ENCODE measurements at places on chromosomes 7 and 10.

GRCh38 chr10:20302033-20302432, 485.8 kb downstream of the PLXDC2 start:
- DNase-seq: no peak

GRCh38 chr10:93070378-93071176, 3.1 kb upstream of the CYP26A1 start:
- DNase-seq: no peak

DNA sequence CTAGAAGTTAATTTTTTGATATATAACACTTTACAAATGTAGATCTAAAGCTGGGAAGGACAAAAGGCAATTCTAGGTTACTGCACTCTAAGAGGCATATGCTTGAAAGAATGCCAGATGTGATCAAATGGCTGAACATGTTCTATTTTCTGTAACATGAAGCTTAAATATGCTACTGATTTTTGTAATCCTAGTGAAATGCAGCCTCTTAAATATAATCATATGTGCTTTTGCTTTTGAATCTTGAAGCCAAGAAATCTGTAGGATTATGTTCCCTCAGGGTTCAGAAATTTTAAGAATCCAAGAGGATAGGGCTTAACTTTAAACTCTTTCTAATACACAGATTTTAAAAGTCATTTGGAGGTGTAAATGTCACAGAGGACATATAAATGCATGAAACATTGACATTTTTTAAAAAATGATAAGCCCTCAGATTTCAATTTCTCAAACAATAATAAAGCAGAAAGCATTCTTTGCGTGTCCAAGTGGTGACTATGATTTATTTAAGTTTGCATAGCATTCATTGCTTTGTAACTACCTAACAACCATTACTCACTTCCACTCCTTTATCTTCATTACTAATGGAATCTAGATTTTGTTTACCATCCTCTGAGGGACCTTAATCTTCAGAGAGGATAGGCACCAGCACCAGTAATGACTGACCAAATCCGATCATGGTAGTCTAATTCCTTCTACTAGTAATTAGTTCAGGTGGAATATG, 170.4 kb downstream of the MAGI2 start:
- no peak for DNase-seq

- no peak for DNase-seq
These were observed 28.7 kb upstream of the TNS3 start for GRCh38 chr7:47610506-47611044.

GRCh38 chr7:38806912-38807311, 102.1 kb downstream of the VPS41 start:
- no peak for DNase-seq

GRCh38 chr7:150753239-150753638, 16.0 kb downstream of the GIMAP5 start:
- no peak for DNase-seq

- no peak for DNase-seq
These were observed 38.7 kb downstream of the KCNH2 start for GRCh38 chr7:150939466-150939865.

DNA sequence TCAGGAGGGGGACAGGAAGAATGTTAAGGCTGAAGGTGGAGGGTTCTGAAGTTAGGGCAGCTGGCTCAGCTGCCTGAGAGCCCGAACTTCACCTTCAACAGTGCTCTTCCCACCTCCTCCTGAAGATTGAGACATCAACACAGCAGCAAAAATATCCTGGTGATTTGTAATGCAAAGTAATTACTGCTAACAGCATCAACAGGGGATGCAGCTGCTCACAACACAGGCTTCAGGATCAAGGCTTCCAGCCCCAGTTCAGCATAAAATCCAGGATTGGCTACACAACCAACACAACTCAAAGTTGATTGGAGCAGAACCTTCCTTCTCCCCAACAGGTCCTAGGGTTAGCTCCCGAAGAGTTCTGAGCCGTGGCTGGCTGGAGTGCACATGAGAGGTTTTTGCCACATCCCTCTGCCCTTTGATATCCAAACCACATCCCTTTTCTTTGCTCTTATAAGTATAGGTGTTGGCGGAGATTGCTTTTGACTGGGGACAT, 242.4 kb downstream of the KIAA1217 start:
- DNase-seq: no peak

- DNase-seq: no peak
These were observed 191.4 kb upstream of the STK17A start for GRCh38 chr7:43391518-43391917.

DNA sequence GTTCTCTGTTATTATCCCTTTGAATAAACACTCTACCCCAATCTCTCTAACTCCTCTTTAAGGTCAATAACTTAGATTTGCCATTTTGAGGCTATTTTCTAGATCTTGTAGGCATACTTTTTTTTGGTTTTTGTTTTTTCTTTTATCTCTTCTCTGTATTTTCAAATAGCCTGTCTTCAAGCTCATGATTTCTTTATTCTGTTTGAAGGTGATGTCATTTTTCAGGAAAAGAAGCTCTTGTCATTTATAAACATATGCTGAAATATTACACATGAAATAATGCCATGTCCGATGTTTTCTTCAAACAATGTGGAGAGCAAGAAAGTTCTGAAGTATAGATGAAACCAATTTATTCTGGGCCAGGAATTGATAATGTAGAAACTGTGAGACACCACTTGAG, 57.5 kb upstream of the CABCOCO1 start:
- DNase-seq: no peak

GRCh38 chr10:35025916-35026315, 64.2 kb downstream of the CUL2 start:
- no peak for DNase-seq

DNA sequence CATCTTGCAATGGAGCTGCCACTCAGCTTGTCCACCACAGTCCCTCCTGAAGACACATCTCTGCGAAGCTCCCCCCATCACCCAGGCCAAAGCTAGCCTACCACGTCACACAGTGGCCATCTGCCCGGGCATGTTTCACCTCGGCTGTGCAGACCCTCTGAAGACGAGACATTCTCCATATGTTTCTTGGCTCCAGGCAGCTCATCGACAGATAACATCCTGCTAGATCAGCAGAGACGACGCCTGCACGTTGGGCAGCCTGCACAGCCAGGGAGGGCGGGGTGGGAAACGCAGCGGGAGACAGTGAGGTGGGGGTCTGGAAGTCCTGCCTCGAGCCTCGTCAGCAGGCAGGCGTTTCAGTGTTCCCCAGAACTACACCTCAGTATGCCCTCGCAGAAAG, 53.0 kb downstream of the PTPRN2 start:
- DNase-seq: no peak

GRCh38 chr7:90933984-90934383, 330.2 kb upstream of the FZD1 start:
- no peak for DNase-seq

- no peak for DNase-seq
These were observed 38.4 kb downstream of the SLC39A12 start for GRCh38 chr10:17989908-17990767.

DNA sequence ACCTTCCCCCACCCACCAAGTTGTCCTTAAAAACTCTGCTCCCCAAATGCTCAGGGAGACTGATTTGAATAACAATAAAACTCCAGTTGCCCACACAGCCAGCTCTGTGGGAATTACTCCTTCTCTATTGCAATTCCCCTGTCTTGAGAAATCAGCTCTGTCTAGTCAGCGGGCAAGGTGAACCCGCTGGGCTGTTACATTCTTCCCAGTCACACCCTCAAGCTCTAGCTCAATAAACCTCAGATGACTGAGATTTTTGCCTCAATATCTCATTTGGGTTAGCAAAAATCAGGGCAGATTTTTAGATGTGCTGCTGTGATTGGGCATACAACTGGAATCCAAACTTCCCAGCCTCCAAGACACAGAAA, 32.9 kb downstream of the SVOPL start:
- no peak for DNase-seq

GRCh38 chr7:30771174-30771879, at the start of gene MINDY4:
Gene MINDY4 (plus strand): TSS chr7:30771417. CDS start chr7:30771494, 77 bp downstream.
- DNase-seq: peak; percentile 78

- peak; percentile 48 for DNase-seq
These were observed 781 bp upstream of the GRM8 start for GRCh38 chr7:127253281-127254162.

GRCh38 chr10:95814011-95814727, 58.2 kb downstream of the ENTPD1 start:
- DNase-seq: no peak

DNA sequence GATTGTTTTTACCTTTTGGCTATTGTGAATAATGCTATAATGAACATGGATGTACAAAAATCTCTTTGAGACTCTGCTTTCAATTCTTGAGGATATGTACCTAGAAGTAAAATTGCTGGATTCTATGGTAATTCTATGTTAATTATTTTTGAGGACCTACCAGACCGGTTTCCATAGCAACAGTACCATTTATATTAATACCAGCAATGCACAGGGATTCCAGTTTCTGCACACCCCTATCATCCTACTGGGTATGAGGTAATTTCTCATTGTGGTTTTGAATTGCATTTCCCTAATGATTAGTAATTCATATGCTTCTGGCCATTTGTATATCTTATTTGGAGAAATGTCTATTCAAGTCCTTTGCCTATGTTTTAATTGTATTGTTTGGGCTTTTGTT, 9.9 kb upstream of the PPP1R9A start:
- no peak for DNase-seq

DNA sequence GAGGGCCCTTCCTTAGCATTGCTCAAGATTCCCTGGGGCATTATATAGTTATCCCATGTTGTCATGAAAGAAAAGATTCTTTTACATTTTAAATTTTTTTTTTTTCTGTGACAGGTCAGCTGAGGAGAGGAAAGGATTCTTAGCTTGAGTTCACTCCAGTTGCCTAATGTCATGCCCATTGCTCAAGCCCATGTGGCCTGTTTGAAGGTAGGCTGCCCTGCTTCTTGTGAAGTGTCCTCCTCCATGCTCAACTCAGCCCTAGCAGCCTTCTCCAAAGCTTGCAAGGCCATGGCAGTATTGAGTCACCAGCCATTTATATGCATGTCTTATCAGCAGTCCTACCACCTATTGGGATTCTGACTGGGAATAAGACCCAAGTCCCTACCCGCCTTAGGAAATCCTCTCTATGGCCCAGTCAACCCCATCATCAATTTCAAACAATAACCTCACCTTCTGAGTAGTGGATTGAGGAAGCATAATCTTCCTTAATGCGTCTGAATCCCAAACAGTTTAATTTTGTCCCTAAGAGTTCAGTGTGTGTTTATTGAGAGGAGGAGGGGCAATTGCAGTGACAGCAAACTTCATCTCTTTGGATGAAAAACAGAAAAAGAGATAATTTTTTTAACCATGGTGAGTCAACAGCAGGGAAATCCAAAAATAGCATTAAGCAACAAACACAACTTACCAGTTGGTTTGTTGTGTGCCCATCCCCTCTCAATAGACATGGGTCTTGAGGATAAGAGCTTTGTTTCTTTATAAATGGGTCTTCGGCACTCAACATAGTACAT, 38.6 kb upstream of the WASL start:
- DNase-seq: no peak

- no peak for DNase-seq
These were observed 648.0 kb upstream of the IGFBP3 start for GRCh38 chr7:46569133-46569465.

GRCh38 chr7:142770661-142771352, at the start of gene PRSS2:
Gene PRSS2 (plus strand): TSS chr7:142770970. CDS start chr7:142770983, 13 bp downstream.
- no peak for DNase-seq

GRCh38 chr10:44809647-44810046, 101.5 kb upstream of the TMEM72 start:
- no peak for DNase-seq

DNA sequence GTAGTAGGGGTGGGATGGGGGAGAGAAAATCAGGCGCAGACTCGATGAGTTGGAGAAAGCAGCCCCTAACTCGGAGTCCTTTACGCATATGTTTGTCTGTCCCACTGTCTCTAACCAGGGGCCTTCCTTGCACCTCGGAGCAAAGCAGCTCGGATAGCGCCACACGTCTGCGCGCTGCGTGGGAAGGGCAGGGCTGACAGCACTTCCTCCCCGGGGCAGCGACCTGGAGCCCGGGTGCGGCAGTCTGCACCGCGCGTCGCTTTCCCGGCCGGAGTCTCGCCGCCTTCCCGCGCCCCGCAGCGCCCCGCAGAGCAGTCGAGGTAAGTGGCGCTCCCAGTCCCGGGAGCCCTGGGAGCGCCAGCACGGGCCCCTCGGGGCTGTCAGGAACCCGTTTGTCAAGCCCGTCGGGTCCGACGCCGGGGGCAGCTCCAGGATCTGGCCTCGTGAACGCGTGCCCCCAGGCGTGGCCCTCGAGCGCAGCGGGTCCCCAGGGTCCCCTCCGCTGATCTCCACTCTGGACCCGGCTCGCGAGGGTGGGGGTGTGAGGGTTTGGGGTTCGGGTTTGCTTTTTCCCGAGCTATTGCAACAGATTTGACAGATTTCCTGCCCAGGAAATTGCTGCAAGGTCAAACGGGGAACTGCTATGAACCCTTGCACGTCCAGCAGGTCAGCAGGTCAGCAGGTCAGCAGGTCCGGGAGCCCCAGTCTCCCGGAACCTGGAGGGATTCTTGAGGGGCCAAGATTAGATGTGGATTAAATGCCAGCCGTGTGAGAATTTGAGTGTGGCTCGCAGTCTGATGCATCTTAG, 597 bp downstream of the APBB1IP start:
- DNase-seq: peak; percentile 70

GRCh38 chr7:105173586-105173985, 159.6 kb downstream of the KMT2E start:
- DNase-seq: no peak

DNA sequence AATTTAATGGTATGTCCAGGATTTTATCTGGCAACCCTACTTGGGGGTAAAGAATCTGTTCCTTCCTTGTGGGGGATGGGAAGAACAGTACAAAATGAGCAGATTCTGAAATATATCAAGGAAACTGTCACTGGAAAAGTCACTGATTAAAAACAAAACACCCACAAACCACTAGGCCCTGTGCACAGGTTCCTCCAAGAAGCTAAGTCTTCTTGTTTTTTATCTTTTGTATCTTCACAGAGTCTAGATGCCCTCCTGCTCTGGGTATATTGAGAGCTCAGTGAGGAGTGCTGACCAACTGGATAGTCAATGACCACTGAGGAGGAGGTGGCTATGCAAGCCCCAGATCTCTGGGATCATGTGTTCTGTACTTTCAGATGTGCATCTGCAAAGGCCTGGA, 86.8 kb upstream of the ANKRD1 start:
- peak; percentile 70 for DNase-seq

DNA sequence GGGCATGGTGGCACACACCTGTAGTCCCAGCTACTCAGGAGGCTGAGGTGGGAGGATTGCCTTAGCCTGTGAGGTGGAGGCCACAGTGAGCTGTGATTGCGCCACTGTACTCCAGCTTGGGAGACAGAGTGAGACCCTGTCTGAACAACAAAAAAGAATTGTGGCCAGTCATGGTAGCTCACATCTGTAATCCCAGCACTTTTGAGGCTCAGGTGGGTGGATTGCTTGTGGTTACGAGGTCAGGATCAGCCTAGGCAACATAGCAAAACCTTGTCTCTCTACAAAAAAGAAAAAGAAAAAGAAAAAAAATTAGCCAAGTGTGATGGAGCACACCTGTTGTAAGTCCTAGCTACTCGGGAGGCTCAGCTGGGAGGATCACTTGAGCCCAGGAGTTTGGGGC, 22.8 kb downstream of the MARCHF5 start:
- DNase-seq: no peak

DNA sequence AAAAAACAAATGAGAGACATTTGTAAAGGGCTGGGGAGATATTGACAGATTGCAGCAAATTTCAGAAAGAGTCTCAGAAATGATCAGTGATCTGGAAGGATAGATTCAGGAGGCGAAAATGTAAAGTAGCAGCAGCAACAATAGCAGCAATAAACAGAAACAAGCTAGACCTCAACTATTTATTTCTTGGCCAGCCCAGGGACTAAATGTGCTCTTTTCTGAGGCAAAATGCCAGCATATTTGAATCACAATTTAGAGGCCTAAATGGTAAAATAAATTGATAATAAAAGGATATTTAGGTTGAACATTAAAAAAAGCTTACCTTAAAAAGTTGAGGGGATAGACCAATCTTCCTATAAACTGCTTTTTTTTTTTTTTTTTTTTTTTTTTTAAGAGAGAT, 134.6 kb upstream of the ITGB1 start:
- DNase-seq: no peak
